ENCODE measurements at places on chromosomes 2 and 18. TPM values are rescaled to one million over a fixed set of nuclear protein-coding genes. Genes with fewer than 3 reads are reported as not detected.
A peak's percentile ranks its signal among the peaks of the same experiment; 100 is the strongest.

DNA sequence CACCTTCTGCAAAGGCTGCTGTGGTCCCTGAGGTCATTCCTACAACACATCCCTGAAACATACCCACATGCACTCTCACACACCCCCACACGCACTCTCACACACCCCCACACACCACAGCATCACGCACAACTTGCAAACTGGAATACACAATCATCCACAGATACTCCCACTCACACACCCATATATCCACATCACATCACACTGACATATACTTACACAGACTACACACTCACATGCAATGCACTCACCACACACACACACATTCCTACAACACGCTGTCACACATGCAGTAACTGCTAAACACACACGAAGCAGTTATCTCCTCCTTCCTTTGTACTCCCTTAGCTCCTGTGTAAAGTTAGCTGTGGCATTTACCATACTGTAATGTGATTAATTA, 57.1 kb upstream of the PKDCC start:
- no peaks in the 10 kb centered on the region for H3K36me3 ChIP-seq
- no peak overlapping the region for H3K27ac ChIP-seq
- DNase-seq, result no peak
- H3K27me3 ChIP-seq, result no peaks in the 10 kb centered on the region
- H3K4me3 ChIP-seq, result no peak overlapping the region

The EN1 gene
- total RNA-seq, result not detected

The MITD1 gene
- 8.5 TPM for total RNA-seq

The KIF5C gene
- total RNA-seq, result 0.33 TPM

DNA sequence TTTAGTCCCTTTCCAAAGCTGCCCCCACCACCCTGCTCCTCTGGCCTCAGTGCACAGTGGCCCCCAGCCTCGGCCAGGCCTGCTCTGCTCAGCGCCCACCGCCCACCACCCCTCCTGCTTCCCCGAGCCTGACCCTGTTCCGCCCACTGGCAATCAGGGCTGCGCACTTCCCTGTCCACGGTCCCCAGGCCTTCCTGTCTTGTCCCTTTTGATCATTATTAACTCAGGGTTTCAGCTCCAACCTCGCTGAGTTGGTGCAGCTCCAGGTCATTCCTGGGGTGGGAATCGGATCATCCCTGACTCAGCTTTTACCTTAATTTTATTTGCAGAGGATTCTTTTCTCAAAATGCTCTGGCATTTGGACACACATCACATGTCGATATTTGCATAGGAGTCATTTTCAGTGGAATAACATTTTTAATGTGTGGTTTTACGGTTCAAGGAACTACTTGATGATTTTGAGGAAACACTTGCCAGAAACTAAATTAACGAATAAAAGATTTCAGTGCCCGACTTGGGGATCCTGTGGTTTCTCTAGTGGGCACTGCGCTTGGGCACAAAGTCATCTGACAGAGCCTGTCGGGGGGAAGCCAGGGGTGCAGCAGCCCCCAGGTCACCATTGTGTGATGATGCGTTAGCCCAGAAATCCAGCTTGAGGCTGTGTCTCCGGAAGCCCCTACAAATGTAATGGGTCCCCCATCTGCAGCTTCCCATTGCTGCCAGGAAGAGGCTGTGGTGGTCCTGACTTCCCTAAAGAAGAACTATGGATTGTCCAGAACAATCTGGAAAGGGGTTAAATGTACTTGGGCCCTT, 1.0 kb upstream of the ESPNL start:
- no peaks in the 10 kb centered on the region for H3K27me3 ChIP-seq
- H3K27ac ChIP-seq, result no peak overlapping the region
- no peaks in the 10 kb centered on the region for H3K36me3 ChIP-seq
- no peaks in the 10 kb centered on the region for H3K4me1 ChIP-seq
- H3K4me3 ChIP-seq, result no peak overlapping the region

The EHD3 gene
- total RNA-seq, result 4.0 TPM

GRCh38 chr2:191358325-191359025, 113.3 kb downstream of the MYO1B start:
- DNase-seq, result peak; percentile 75
- no peaks in the 10 kb centered on the region for H3K4me1 ChIP-seq
- no peaks in the 10 kb centered on the region for H3K27me3 ChIP-seq
- no peaks in the 10 kb centered on the region for H3K36me3 ChIP-seq

DNA sequence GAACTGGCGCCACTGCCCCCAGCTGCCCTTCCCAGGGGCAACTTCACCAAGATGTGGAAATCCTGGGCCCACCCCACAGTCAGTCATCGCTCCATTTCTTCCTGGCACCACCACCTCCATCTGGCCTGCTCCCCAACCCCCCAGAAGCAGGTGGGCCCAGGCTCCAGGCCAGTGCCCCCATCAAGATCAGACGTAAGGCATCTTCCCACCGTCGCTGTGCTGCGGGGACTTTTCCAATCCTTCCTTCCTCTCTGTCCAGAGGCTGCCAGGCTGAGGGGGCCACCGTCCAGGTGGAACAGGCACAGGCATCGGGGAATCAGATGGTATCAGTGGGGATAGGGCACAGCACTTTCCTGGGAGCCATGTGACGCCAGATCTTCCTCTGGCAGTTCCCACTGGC, 8.1 kb downstream of the PRLH start:
- H3K27me3 ChIP-seq, result no peaks in the 10 kb centered on the region
- peak overlapping the region; percentile 86 for H3K27ac ChIP-seq

- no peaks in the 10 kb centered on the region for H3K27me3 ChIP-seq
- H3K4me3 ChIP-seq, result no peak overlapping the region
- H3K27ac ChIP-seq, result no peak overlapping the region
- peaks cover 12% of the 10 kb centered on the region for H3K36me3 ChIP-seq
Observed at GRCh38 chr2:65017335-65017734, 28.1 kb downstream of the SLC1A4 start.

DNA sequence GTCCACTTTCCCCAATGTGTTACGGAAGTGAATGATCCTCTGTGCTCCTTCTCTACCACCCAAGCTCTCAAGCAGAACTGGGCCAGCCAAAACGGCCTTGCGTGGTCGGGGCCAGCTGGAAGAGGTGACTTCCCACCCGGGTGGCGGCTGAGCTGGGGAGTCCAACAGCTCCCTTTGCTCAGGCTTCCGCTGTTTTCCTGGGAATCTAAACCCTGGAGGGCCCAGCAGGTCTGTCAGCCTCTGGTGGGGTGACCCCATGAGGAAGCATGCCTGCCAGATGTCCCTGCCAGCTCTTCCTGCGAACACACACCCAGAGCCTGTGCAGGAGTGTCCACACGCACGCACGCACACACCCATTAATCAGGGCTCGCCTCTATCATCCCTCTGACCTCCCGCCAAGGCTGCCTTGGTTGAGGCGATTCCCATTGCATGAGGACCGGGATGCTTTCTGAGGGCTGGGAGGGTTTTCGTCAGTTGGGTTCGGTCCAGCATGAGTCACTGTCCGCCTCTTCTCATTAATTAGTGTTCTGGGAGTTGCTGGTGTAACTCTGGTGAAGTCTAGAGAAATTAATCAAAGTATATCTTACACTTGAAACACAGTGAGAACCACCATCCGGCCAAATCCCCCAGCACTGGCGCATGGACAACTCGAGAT, 90.6 kb downstream of the TWIST2 start:
- no peaks in the 10 kb centered on the region for H3K4me1 ChIP-seq
- no peaks in the 10 kb centered on the region for H3K27me3 ChIP-seq
- no peaks in the 10 kb centered on the region for H3K36me3 ChIP-seq

The ANKRD30B gene
- total RNA-seq, result not detected

DNA sequence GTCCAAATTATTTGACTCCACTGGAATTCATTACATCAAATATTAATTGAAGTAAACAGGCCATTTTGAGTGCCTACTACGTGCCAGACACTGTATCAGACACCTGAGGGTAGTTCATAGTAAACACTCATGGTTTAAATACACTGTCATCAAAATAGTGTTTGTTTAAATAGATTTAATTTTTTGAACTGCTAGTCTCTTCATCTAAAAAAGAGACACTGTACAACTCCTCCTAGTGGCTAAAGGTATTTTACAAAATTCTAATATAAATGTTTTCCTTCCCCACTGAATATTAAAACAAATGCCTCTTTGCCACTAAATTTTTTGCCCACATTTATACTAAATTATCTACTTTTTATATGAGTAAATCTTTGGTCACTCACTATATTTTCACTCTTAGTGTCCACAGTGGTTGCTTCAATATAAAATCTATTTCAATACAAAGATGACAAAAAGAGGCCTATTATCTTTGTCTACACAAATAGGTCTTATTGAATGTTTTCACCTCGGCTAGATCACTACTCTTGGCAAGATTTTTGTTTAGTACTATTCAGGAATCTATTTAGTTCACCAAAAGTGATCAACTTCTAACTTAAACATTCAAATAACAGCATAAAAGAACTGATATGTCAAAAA, 122.1 kb downstream of the TMEM247 start:
- no peak overlapping the region for H3K27ac ChIP-seq
- DNase-seq, result no peak
- no peak overlapping the region for H3K4me3 ChIP-seq
- no peaks in the 10 kb centered on the region for H3K36me3 ChIP-seq

GRCh38 chr2:215553946-215554345, 118.1 kb upstream of the FN1 start:
- H3K27ac ChIP-seq, result no peak overlapping the region
- no peaks in the 10 kb centered on the region for H3K36me3 ChIP-seq
- no peak for DNase-seq
- H3K27me3 ChIP-seq, result no peaks in the 10 kb centered on the region
- no peak overlapping the region for H3K4me3 ChIP-seq

- H3K27me3 ChIP-seq, result no peaks in the 10 kb centered on the region
- no peak overlapping the region for H3K27ac ChIP-seq
- no peaks in the 10 kb centered on the region for H3K36me3 ChIP-seq
- H3K4me1 ChIP-seq, result no peaks in the 10 kb centered on the region
- no peak for DNase-seq
Observed at GRCh38 chr18:23710068-23710527, 20.8 kb downstream of the LAMA3 start.

DNA sequence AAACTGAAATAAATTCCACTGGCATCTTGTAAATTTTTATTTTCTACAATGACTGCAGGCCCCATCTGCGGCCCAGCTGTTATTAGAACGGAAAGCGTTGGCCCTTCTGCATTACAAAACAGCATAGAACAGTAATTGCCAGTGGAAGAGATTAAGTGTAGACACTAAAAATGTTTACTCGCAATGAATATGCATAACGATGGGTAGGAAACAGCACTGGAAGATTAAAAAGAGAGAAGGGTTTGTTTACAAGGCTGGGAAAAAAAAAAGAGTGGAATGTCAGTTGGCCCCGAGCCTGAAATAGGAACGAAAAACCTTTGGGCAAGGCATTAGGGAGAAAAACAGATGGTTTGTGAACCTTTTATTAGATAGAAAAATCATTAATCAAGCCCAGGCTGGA, 275.9 kb upstream of the TCF4 start:
- no peak overlapping the region for H3K27ac ChIP-seq
- DNase-seq, result no peak
- no peaks in the 10 kb centered on the region for H3K4me1 ChIP-seq
- H3K4me3 ChIP-seq, result no peak overlapping the region
- H3K36me3 ChIP-seq, result no peaks in the 10 kb centered on the region
- no peaks in the 10 kb centered on the region for H3K27me3 ChIP-seq

The C1QL2 gene
- not detected for total RNA-seq

The TWIST2 gene
- total RNA-seq, result not detected

DNA sequence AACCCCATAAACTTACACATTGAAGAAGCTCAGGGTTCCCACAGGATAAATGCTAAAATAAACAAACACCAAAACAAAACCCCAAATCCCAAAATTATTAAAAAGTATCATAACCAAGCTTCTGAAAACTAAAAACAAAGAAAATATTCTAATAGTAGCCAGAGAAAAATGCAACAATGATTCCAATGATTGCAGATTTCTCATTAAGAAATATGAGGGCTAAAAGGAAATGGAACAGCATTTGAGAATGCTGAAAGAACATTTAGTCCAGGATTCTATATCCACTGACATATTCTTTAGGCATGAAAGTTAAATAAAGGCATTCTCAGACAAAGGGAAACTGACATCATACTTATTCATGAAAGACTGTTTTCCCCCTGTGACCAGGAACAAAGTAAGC, 212.4 kb downstream of the SLC4A10 start:
- no peaks in the 10 kb centered on the region for H3K4me1 ChIP-seq
- no peaks in the 10 kb centered on the region for H3K27me3 ChIP-seq
- DNase-seq, result no peak
- H3K4me3 ChIP-seq, result no peak overlapping the region

The ALLC gene
- total RNA-seq, result 0.18 TPM

DNA sequence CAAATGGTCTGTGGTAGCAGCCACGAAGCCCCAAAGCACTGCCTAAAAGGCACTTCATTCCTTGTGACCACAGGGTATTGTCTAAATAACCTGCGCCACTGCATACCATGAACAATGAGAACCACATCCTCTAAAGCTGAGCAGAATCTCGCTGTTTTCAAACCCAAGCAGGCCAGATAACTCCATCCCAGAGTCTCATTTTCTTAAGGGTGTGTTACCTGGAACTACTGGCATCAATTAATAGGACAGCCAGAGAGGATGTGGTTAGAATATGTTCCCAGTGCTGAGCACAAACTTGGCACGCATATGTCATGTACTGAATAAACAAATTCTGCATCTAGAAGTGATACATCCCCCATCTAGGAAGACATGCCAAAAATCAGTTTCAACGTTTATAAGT, 13.0 kb downstream of the VPS4B start:
- DNase-seq, result no peak
- H3K27ac ChIP-seq, result no peak overlapping the region
- H3K4me3 ChIP-seq, result no peak overlapping the region
- peaks cover 18% of the 10 kb centered on the region for H3K4me1 ChIP-seq
- H3K27me3 ChIP-seq, result no peaks in the 10 kb centered on the region
- peaks cover 16% of the 10 kb centered on the region for H3K36me3 ChIP-seq

- H3K36me3 ChIP-seq, result peaks cover 40% of the 10 kb centered on the region
- no peak overlapping the region for H3K27ac ChIP-seq
- H3K4me3 ChIP-seq, result no peak overlapping the region
- no peak for DNase-seq
- H3K4me1 ChIP-seq, result no peaks in the 10 kb centered on the region
Observed at GRCh38 chr2:86453836-86454235, 12.7 kb downstream of the KDM3A start.

GRCh38 chr18:10792181-10792580, 266.4 kb downstream of the NAPG start:
- H3K4me1 ChIP-seq, result no peaks in the 10 kb centered on the region
- DNase-seq, result no peak
- H3K4me3 ChIP-seq, result no peak overlapping the region
- no peaks in the 10 kb centered on the region for H3K36me3 ChIP-seq
- no peak overlapping the region for H3K27ac ChIP-seq
- no peaks in the 10 kb centered on the region for H3K27me3 ChIP-seq

- no peak overlapping the region for H3K4me3 ChIP-seq
- DNase-seq, result no peak
- H3K27me3 ChIP-seq, result no peaks in the 10 kb centered on the region
- no peak overlapping the region for H3K27ac ChIP-seq
- no peaks in the 10 kb centered on the region for H3K36me3 ChIP-seq
Observed at GRCh38 chr2:101558740-101559525, 84.0 kb upstream of the RFX8 start.

- no peaks in the 10 kb centered on the region for H3K36me3 ChIP-seq
- no peaks in the 10 kb centered on the region for H3K4me1 ChIP-seq
- H3K27me3 ChIP-seq, result no peaks in the 10 kb centered on the region
- no peak overlapping the region for H3K4me3 ChIP-seq
Observed at GRCh38 chr2:172408143-172408766, 19.1 kb upstream of the ITGA6 start.
